Skin of body (tissue), 3 donors: ENCODE measurements at places on chromosomes 5 and 9. TPM values are rescaled to one million over a fixed set of nuclear protein-coding genes. Genes with fewer than 3 reads are reported as not detected.

EQTN gene
- total RNA-seq, result 1.4 TPM

MYOT gene
- total RNA-seq, result 26.8 TPM

ZBTB34 gene
- 19.3 TPM for total RNA-seq

CCDC187 gene
- 0.10 TPM for total RNA-seq

ZNF366 gene
- 1.1 TPM for total RNA-seq

ANKRD31 gene
- 0.30 TPM for total RNA-seq

PCDHGC3 gene
- 36.7 TPM for total RNA-seq

RANBP3L gene
- total RNA-seq, result 5.1 TPM

PCDHB12 gene
- 2.2 TPM for total RNA-seq

GPR151 gene
- total RNA-seq, result not detected

DMRT3 gene
- not detected for total RNA-seq

GRAMD2B gene
- 26.2 TPM for total RNA-seq

SLC2A6 gene
- total RNA-seq, result 1.8 TPM
